H9 (cell line): ENCODE measurements at places on chromosomes 7 and 10. TPM values are rescaled to one million over a fixed set of nuclear protein-coding genes. Genes with fewer than 3 reads are reported as not detected.
A peak's percentile ranks its signal among the peaks of the same experiment; 100 is the strongest.

DNA sequence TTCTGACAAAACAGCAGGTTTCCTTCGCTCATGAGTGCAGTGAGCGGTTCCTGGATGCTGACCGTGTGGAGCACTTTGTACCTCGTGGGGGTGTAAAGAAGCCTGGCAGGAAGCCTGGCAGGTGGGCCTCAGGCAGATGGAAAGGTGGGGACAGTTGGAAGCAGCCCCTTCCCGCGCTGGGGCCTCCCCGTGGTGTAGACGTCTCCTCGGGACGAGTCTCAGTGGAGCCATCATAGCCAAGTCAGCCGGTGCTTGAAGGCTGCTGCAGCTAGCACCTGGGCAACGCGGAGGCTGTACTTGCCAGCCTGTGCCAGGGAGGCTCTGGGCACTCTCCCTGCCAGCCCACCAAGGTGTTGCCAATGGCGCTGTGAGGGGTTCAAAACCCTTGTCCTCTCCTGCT, 154.5 kb downstream of the WDR37 start:
- H3K36me3 ChIP-seq, result no peaks in the 10 kb centered on the region
- no peaks in the 10 kb centered on the region for H3K4me1 ChIP-seq
- DNase-seq, result peak; percentile 19
- H3K4me3 ChIP-seq, result no peak overlapping the region
- no peak overlapping the region for H3K27ac ChIP-seq

DNA sequence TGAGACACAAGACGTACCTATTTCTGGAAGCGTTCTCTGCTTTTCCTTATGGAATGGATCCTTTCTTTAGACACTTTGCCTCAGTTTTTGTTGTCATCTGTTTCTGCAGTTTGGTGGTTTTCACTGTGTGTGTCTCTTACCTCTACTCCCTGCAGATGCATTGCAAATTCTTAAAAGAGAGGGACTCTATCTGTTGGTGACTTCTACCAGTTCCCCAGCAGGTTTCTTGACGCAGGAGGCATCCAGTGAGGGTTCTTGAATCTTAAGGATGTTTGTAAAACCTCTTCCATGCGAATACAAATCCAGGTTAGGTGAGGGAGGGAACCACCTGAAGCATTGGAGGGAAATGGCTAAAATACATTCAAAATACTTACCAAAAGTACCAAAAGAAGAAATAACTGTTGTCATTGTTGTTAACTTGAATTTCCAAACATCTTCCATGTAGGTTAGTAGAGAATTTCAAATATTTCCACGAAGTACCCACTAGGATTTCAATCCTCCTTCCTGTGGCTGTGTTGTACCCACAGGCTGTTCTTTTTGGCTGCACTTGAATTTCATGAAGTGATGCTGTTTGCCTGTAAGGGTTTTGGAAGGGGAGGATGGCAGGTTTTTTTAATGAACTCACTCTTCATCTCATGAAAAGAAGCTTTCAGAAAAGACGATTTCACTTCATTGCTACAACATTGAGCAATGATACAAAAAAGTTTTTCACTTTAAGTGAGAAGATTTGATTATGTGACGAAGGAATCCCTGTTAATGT, 32.2 kb downstream of the PLXDC2 start:
- no peak overlapping the region for H3K27ac ChIP-seq
- peaks cover 15% of the 10 kb centered on the region; the same call in 1 of the 2 replicates for H3K4me1 ChIP-seq
- no peaks in the 10 kb centered on the region for H3K27me3 ChIP-seq
- no peak for DNase-seq

Gene NKX1-2
- 14.9 and 15.3 TPM in 2 replicates for total RNA-seq

DNA sequence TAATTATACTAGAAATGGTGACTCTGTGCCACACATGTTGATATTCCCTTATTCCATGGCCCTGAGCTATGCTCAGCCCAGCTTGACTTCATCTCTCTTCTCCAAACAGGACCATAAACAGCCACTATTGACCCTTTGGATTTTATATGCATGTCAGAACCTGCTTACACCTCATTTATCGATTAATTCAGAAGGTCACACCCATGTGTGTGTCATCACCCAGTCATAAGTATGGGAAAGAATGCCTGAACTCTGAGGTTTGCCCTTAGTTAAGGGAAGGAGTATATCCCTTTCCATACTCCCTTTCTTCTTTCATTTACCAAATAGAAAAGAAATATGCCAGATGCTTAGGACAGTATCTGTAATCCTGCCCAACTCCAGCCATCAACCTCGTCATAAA, 602.3 kb downstream of the SORCS3 start:
- no peak for DNase-seq
- H3K4me3 ChIP-seq, result no peak overlapping the region
- H3K27me3 ChIP-seq, result no peaks in the 10 kb centered on the region
- no peaks in the 10 kb centered on the region for H3K36me3 ChIP-seq
- no peak overlapping the region for H3K27ac ChIP-seq
- no peaks in the 10 kb centered on the region for H3K4me1 ChIP-seq

Gene NODAL
- total RNA-seq, result 80.7 and 84.7 TPM in 2 replicates

GRCh38 chr7:95847061-95847460, 74.7 kb downstream of the DYNC1I1 start:
- H3K27ac ChIP-seq, result no peak overlapping the region
- H3K36me3 ChIP-seq, result no peaks in the 10 kb centered on the region
- H3K4me1 ChIP-seq, result no peaks in the 10 kb centered on the region

DNA sequence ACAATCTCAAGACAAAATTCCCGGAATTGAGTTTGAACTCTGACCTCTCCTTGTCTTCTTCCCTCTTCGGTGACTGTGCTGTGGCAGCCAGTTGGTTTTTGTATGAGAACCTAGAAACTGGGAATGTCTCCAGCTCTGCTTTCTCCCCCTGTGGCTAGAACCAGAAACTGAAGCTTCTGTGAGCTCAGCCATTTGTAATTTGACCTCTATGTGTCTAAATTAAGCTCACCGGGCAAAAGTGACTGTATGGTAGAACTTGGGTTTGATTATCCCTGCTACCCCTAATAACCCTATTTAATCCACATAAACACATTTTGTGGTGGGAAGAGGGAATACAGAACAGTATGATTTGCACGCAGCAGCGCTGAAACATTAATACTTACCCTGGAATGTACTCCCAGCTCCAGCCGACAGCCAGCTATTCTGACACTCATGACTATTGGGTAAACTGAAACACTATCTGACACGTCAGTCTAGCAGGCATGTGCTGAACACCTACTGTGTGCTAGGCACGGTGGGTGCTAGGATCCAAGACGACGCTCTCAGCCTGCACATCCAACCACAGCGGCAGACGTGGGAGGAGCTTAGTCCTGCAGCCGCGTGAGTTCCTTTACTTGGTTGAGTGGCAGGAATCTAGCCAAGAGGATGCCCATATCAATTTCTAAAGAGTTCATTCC, 324.8 kb downstream of the SFMBT2 start:
- H3K36me3 ChIP-seq, result no peaks in the 10 kb centered on the region
- H3K4me1 ChIP-seq, result peaks cover 4% of the 10 kb centered on the region; the same call in 1 of the 2 replicates
- DNase-seq, result peak; percentile 59

Gene DKK1
- total RNA-seq, result 0.64 and 1.1 TPM in 2 replicates

Gene FOXP2
- total RNA-seq, result not detected in 2 replicates

DNA sequence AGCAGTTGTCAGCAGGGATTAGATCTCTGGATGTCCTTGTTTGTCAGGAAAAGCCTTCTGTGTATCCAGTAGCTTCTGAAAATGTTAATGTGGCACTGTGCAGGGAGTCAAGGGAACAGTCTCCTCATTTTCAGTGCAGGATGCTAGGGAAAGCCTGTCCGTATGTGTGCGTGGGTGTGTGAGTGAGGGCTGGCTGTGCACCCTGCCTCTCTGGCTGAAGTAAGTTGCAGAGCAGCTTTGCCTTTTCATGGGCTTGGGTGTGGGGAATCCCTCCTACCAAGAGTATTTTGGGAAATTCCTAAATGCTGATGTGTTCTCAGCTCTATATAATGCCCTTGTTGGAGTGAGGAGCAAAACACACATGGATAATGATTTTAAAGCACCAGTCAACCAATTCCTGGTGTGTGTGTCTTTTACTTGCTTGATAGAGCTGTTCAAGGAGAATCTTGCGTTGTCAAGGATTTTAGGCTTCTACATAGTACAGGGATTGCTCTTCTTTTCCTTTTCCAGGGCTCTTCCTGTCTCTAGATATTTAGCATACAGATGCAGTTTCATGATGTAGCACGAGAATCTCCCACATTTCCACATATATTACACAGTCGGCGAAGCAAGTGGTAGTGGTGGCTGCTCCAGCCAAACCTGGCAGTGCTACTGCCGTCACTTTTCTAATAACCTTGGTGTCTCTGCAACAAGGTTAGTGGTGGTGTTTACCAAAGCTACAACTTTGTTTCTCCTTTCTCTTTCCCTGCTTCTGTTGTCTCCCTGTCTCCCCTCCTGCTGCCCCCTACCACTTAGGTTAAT, 92.8 kb downstream of the MCU start:
- H3K4me3 ChIP-seq, result peak overlapping the region; percentile 19; the same call in 2 of the 3 replicates
- peaks cover 17% of the 10 kb centered on the region; the same call in 1 of the 2 replicates for H3K4me1 ChIP-seq
- H3K27me3 ChIP-seq, result no peaks in the 10 kb centered on the region
- 0 out of 2 replicates have a peak, but pooled peaks cover 4% of the 10 kb centered on the region for H3K36me3 ChIP-seq
- no peak for DNase-seq
- H3K27ac ChIP-seq, result peak overlapping the region; percentile 69

DNA sequence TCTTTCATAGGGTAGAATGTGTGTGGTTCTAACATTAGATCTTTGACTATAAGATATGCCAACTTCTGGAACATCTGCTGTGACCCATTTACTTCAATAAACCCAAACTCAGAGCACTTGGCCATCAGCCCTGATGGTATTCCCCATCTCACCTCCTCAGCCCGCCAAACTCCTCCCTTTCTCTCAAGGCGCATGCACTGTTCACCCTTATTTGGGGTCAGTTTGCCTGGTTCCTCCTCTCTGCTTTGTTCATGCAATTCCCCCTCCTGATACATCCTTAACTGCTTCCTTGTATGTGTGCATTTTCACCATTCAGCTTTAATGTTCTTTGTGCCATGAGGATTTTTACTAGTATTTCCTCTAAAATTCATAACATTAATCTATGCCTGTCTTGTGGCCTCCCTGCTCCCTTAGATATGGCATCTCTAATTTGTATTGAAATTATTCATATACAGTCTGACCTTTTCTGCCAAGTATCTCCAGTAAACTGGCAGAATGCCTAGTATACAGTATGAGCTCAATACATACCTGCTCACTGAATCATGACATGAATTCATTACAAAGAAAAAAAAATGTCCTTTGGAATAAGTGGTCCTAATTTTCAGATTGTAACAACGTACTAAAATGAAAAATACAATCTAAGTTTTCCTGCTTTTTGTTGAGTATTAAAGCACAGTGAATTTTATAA, 336.8 kb upstream of the IGFBP3 start:
- no peak overlapping the region for H3K27ac ChIP-seq
- no peaks in the 10 kb centered on the region for H3K4me1 ChIP-seq
- no peaks in the 10 kb centered on the region for H3K27me3 ChIP-seq
- no peak overlapping the region for H3K4me3 ChIP-seq
- no peak for DNase-seq

- no peaks in the 10 kb centered on the region for H3K27me3 ChIP-seq
- DNase-seq, result no peak
- H3K4me1 ChIP-seq, result no peaks in the 10 kb centered on the region
- peaks cover 5% of the 10 kb centered on the region for H3K36me3 ChIP-seq
- H3K27ac ChIP-seq, result no peak overlapping the region
These were observed 22.8 kb downstream of the CALML3 start for GRCh38 chr10:5547681-5547930.

DNA sequence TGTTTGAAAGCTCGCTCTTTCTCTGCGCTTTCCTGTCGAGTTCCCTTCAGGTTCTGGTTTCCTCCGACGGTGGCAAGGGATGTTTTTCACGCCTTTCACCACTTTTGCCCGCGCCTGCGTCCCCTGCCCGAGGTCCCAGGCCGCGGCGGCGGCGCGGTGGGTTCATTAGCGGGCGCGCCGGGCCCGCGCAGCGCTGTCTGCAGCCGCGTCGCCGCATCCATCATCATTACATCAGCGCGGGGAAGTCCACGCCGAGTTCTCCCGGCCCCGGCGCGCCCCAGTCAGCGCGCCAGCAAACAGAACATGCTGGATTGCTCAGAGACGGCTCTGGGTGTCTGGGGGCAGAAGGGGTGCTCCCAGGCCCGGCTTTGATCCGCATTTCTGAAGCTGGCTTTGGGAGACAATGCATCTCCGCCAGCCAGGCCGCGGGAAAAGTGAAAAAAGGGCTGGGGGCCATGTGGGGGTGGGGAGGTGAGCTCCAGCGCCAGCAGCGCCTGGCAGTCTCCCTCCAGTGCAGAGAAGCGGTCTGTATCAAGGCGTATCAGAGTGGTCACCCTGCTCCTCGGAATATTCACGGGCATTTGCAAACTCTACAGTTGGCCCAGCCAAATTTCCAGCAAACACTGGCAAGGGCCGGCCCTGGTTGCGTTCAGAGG, 8.9 kb downstream of the GLI3 start:
- peak overlapping the region; percentile 55 for H3K4me3 ChIP-seq
- peaks cover 26% of the 10 kb centered on the region; the same call in 1 of the 2 replicates for H3K4me1 ChIP-seq
- peak overlapping the region; percentile 38 for H3K27ac ChIP-seq
- peak; percentile 65 for DNase-seq
- H3K36me3 ChIP-seq, result no peaks in the 10 kb centered on the region

DNA sequence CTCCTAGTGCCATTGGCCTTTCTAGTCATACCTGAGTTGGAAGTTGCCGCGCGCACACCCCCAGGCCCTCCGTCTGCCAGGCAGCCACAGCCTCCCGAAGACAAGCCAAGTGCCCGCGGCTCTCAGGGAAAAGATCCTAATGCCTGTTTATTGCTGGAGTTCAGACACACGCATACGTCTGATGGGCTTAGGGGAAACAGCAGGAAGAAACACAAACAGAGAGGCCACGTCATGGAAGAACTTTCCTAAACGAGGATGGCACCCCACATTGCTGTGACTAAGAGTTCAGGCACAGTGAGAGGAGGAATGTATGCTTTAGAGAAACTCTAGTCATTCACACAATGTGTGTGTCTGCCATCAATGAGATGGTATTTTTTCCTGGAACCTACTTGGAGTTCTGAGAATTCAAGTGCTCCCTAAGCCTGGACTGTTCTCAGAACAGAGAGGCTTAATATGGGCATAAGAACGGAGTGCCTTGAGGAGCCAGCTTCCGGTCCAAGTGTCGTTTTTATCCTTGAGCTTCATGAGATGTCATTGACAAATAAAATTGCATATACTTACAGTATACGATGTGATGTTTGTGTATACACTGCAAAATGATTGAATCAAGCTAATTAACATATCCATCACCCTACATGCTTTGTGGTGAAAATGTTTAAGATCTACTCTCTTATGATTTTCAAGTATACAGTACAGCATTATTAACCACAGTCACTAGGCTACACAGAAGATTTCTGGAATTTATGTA, 11.6 kb upstream of the RBP3 start:
- H3K27ac ChIP-seq, result no peak overlapping the region
- no peaks in the 10 kb centered on the region for H3K36me3 ChIP-seq
- H3K27me3 ChIP-seq, result no peaks in the 10 kb centered on the region
- DNase-seq, result no peak

DNA sequence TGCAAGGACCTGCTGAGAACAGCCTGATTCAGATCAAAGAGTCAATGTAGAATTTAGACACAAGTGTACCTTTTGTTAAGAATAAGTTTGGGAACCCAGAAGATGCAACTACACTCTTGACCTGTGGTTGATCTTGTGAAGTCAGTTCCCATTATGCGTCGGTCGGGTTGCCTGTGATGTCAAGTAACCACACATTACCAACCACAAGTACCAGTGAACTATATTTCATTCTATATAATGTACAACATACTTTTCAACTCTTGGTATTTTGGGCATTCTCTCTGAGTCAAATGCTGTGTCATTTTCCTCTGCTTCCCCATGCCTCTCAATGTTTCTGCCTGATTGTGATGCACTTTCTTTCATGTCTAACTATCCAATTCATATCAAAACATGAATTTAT, 426.2 kb downstream of the ETV1 start:
- no peaks in the 10 kb centered on the region for H3K36me3 ChIP-seq
- no peaks in the 10 kb centered on the region for H3K4me1 ChIP-seq
- H3K4me3 ChIP-seq, result no peak overlapping the region
- no peak overlapping the region for H3K27ac ChIP-seq

Gene PAX4
- not detected in 2 replicates for total RNA-seq
